ENCODE measurements at places on chromosomes 6 and 20.

GRCh38 chr6:144284783-144285547, at the start of gene UTRN:
TSS of gene UTRN (plus strand) at chr6:144285335. CDS start at chr6:144291829, 6,494 bp downstream.
- DNase-seq = peak; percentile 65

DNA sequence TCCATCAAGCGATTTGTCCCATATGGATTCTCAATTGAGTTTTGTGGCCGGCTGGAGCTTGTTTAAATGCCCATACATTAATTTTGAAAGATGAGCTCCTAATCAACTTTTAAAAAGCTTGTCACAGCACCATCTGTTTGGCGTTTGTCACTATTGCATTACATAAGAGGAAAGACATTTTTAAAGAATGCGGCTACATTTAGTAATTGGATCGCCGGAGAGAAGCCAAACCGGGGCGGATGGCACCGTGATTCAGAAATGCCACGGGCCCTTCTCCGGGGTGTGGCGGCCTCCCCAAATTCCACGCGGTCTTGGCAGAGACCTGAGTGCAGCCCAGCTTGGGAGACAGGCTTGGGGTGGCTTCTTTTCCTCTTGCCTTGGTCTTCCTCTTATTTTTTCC, 67.7 kb upstream of the ZNFX1 start:
- DNase-seq = no peak

GRCh38 chr20:54103067-54103761, 32.8 kb upstream of the BCAS1 start:
- DNase-seq = peak; percentile 90

- DNase-seq = no peak
Measured at GRCh38 chr6:140001821-140002341, 627.4 kb upstream of the CITED2 start.
